Smooth muscle cell of the coronary artery (primary cell): ENCODE measurements at places on chromosomes 12 and 14. TPM values are rescaled to one million over a fixed set of nuclear protein-coding genes. Genes with fewer than 3 reads are reported as not detected.

Gene ACRBP
- 0.23 TPM in 1 of 2 replicates, not detected in the other for total RNA-seq

Gene CCDC88C
- 0.70 and 0.75 TPM in 2 replicates for total RNA-seq

Gene SERPINA12
- not detected in 2 replicates for total RNA-seq

Gene SLC10A1
- total RNA-seq: not detected in 2 replicates

Gene SPRING1
- 13.1 and 19.9 TPM in 2 replicates for total RNA-seq

Gene BEGAIN
- not detected in 2 replicates for total RNA-seq

Gene TMEM121
- 12.6 and 13.6 TPM in 2 replicates for total RNA-seq

Gene SSTR1
- 0.45 and 1.1 TPM in 2 replicates for total RNA-seq

Gene ANKRD33
- total RNA-seq: 0.23 TPM in 1 of 2 replicates, not detected in the other

Gene C14orf132
- 4.1 and 15.3 TPM in 2 replicates for total RNA-seq

Gene LGR5
- 2.3 TPM in 1 of 2 replicates, not detected in the other for total RNA-seq

Gene SLC24A4
- total RNA-seq: not detected in 2 replicates

Gene WDR89
- total RNA-seq: 12.5 and 12.8 TPM in 2 replicates

Gene TAS2R9
- not detected in 2 replicates for total RNA-seq

Gene FGD6
- 2.6 and 26.9 TPM in 2 replicates for total RNA-seq

Gene FGF23
- not detected in 2 replicates for total RNA-seq

Gene SLC6A13
- 0.12 and 0.38 TPM in 2 replicates for total RNA-seq

Gene MYF5
- total RNA-seq: not detected in 2 replicates

Gene REP15
- total RNA-seq: 0.68 and 0.70 TPM in 2 replicates

Gene TPH2
- total RNA-seq: not detected in 2 replicates

Gene SLC38A4
- total RNA-seq: 0.35 and 0.60 TPM in 2 replicates

Gene DPPA3
- total RNA-seq: not detected in 2 replicates

Gene BCL11B
- under 0.01 and 0.08 TPM in 2 replicates for total RNA-seq

Gene CSAD
- total RNA-seq: 4.4 and 11.5 TPM in 2 replicates

Gene LMO3
- 0.30 and 0.70 TPM in 2 replicates for total RNA-seq

Gene C12orf60
- total RNA-seq: 0.23 and 1.3 TPM in 2 replicates

Gene PDZRN4
- total RNA-seq: 1.1 TPM in 1 of 2 replicates, not detected in the other

Gene INSM2
- total RNA-seq: not detected in 2 replicates

Gene NGB
- total RNA-seq: not detected in 2 replicates

Gene RNASE4
- total RNA-seq: 20.3 and 46.0 TPM in 2 replicates

Gene P2RX7
- total RNA-seq: under 0.01 and 5.4 TPM in 2 replicates

Gene NRXN3
- under 0.01 and 5.1 TPM in 2 replicates for total RNA-seq

Gene SERPINA5
- 0.12 and 2.3 TPM in 2 replicates for total RNA-seq

Gene ARHGEF25
- total RNA-seq: 17.0 and 23.8 TPM in 2 replicates

Gene NELL2
- not detected in 2 replicates for total RNA-seq

Gene OR5AU1
- total RNA-seq: not detected in 2 replicates

Gene EIF4B
- total RNA-seq: 1,379 and 2,365 TPM in 2 replicates

Gene ZNF268
- 26.2 and 30.5 TPM in 2 replicates for total RNA-seq

Gene BMP4
- total RNA-seq: 5.0 and 16.8 TPM in 2 replicates

Gene IPO8
- 29.7 and 56.7 TPM in 2 replicates for total RNA-seq

Gene GDF3
- not detected in 2 replicates for total RNA-seq

Gene PTGER2
- total RNA-seq: 0.60 and 1.3 TPM in 2 replicates

Gene RD3L
- not detected in 2 replicates for total RNA-seq

Gene CLEC4D
- total RNA-seq: not detected in 2 replicates

Gene MMAB
- 13.7 and 49.2 TPM in 2 replicates for total RNA-seq

Gene FAM181A
- total RNA-seq: not detected in 2 replicates

Gene NABP2
- 24.2 and 33.1 TPM in 2 replicates for total RNA-seq
